ENCODE measurements at places on chromosomes 2 and 18. TPM values are rescaled to one million over a fixed set of nuclear protein-coding genes. Genes with fewer than 3 reads are reported as not detected.

ANKRD30BL gene
- 0.11 TPM for polyA plus RNA-seq

DNA sequence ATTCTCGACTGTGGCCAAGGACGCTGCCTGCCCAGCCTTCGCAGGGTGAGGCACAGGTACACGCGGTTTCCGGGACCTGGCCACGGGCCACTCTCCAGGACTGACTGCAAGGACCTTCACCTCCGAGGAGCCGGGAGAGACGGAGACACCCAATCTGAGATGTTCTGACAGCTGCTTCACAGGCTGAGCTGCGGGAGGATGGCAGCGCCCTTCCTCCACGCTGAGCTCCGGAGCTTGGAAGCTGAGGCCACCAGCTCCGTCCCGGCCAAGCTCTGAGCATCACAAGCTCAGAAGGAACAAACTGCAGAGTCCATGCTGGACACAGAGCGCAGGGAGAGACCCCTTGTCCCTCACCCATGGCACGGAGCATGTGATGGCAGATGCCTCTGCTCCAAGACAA, 71.1 kb upstream of the CTDP1 start:
- H3K27ac ChIP-seq = no peak overlapping the region
- DNase-seq = no peak
- no peaks in the 10 kb centered on the region for H3K36me3 ChIP-seq
- H3K4me3 ChIP-seq = no peak overlapping the region

GRCh38 chr2:10947005-10947440, 35.3 kb downstream of the KCNF1 start:
- no peak for DNase-seq
- no peak overlapping the region for H3K27ac ChIP-seq
- no peak overlapping the region for H3K4me3 ChIP-seq

- DNase-seq = no peak
- H3K36me3 ChIP-seq = peaks cover 26% of the 10 kb centered on the region
- H3K4me3 ChIP-seq = no peak overlapping the region
- no peak overlapping the region for H3K27ac ChIP-seq
- no peaks in the 10 kb centered on the region for H3K27me3 ChIP-seq
- H3K4me1 ChIP-seq = no peaks in the 10 kb centered on the region
These were observed 33.1 kb upstream of the STON1 start for GRCh38 chr2:48496849-48497248.

All from pancreas (tissue), 10 donors.